ENCODE measurements at places on chromosomes 2 and 18.

- DNase-seq, result no peak
Observed at GRCh38 chr2:188449561-188449960, 157.9 kb downstream of the GULP1 start.

DNA sequence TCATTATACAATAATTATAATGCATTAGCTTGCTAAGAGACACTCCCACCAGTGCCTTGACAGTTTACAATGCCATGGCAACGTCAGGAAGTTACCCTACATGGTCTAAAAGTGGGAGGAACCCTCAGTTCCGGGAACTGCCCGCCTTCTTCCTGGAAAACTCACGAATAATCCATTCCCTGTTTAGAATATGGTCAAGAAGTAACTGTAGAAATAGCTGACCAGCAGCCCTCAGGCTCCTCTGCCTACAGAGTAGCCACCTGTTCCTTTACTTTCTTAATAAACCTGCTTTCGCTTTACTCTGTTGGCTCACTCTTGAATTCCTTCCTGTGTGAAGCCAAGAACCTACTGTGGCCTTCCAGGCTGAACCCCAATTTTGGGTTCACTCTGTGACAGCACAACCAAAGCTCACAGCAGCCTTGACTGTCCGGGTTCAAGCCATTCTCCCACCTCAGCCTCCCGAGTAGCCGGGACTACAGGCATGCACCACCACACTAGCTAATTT lies 20.0 kb upstream of the PTPN2 start:
- DNase-seq, result peak; percentile 89

GRCh38 chr18:74147779-74148542 lies at the start of the genes FBXO15 and TIMM21:
FBXO15 (minus strand) TSS chr18:74147834; CDS start chr18:74147785, 49 bp downstream.
TIMM21 (plus strand) TSS chr18:74148523; CDS start chr18:74148809, 286 bp downstream.
- DNase-seq, result peak; percentile 98

DNA sequence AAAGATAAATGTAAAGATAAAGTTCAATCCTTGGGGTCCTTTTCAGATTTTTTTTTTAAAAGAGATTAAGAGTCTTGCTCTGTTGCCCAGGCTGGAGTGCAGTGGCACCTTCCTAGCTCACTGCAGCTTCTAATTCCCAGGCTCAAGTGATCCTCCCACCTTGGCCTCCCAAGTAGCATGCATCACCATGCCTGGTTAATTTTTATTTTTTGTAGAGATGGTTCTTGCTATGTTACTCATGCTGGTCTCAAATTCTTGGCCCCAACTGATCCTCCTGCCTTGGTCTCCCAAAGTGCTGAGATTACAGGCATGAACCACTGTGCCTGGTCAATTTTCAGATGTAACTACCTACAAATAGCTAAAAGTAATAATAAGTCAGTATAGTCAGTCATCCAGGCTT lies 21.1 kb downstream of the NFE2L2 start:
- DNase-seq, result no peak

DNA sequence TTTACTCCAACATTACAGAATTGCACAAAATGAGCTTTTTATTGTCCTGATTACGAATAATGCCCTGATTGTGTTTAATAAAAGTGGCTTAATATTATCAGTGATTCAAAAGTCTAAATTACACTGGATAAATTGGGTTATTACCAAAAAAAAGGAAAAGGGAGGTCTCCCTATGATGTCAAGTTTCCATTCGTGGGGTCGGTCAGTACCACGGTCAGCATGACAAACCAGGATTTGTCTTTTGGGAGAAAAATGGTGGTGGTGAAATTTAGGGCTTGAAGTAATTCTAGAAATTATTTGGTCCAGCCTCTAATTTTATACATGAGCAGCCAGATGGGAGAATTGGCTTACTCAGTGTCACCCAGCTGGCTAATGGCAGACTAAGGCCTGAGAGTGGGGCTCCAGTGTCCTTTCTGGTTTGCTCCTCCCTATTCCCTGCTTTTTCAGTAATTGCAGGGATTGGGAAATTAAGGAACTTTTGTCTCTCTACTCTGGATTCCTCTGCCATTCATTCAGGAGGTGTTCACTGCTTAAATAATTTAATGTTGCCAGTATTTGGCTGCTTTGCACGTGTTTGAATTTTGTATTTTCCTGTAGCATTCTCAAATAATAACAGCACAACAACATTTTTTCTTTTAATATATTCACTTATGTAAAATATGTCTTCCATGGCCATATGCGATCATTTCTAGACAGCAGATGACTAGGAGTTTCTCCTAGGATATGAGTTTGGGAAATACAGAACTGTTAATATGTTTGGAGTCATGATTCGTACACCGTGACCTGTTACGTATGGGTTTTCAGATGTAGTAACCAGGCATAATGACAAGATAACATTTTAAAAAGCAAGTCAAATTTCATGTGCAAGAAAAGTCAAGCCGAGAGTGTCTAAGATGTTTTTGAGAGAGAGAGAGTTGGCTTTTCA lies 128.9 kb upstream of the NOSTRIN start:
- no peak for DNase-seq

GRCh38 chr18:23662309-23663263 lies at the start of gene ANKRD29:
ANKRD29 (minus strand) TSS chr18:23662911; CDS start chr18:23662730, 181 bp downstream.
- peak; percentile 26 for DNase-seq

- no peak for DNase-seq
Observed at GRCh38 chr18:13440277-13441248, 222.0 kb downstream of the LDLRAD4 start.

GRCh38 chr2:198098918-198099317 lies 294.5 kb downstream of the PLCL1 start:
- DNase-seq, result no peak

DNA sequence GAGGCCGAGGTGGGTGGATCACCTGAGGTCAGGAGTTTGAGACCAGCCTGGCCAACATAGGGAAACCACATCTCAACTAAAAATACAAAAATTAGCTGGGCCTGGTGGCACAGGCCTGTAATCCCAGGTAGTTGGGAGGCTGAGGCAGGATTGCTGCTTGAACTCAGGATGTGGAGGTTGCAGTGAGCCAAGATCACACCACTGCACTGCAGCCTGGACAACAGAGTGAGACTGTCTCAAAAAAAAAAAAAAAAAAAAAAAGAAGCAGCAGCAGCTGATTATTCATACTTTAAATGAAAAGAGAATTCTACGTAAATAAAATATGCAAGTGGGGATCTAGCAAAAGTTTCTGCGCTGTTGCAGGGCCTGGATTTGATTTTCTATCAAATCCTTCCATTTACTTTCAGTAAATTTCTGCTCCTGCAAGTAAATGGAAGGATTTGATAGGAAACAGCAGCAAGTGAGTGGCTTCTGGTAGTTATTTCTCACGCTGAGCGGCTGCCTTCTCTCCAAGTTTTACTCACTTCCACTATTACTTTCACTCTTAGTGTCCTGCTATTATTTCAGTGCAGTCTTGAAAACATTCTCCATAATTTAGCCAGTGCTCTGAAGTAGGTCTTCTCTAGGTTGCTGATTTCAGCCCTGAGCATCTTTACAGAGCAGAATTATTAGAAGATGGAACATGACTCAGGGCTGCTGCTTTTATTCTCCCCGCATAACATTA lies 68.4 kb downstream of the SLC16A14 start:
- no peak for DNase-seq

DNA sequence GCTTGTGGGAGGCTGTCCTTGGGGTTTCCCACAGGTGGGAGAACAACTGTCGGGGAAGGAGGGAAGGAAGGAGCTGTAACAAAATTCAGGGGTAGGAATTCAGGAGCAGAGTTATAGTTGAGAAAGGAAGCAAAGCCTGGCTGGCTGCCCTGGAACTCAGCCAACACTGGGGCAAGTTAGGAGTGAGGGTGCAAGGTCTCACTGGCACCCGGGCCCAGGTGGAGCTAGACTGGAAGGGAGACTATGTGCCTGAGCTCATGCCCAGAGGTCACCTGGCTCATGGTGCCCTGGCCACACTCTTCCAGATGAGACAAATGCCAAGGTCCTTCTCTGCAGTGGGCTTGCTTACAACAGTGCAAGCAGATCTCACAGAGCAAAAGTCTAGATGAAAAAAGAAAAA lies 75.6 kb upstream of the ARHGAP28 start:
- DNase-seq, result no peak

GRCh38 chr2:14557916-14558315 lies 74.6 kb upstream of the LRATD1 start:
- DNase-seq, result no peak

DNA sequence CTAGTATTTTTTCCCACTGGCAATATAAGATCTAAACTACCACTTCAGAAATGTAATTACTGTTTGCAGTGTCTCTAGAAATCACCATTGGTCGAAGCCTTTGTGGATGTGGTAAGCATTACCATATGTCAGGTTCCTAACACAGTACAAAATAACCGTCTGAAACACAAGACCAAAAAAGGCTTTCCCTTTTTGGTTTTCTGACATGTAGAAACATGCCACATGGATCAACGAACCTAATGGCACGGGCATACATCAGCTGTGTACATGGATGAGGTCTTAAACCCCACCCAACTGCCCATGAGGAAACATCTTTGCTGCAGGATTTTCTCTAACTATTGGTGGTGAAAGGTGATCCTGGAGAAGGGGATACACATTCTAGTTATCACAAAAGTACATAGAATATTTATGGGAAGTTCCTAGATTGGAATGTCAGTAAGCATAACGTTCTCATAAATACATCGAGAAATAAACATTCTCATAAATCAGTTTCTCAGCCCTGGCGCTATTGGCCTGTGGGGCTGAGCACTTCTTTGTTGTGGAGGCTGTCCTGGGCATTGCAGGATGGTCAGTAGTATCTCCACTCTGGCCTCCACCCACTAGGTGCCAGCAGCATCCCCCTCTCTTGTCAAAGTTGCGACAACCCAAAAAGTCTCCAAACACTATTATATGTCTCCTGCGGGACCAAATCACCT lies 9.0 kb downstream of the VIT start:
- no peak for DNase-seq

- no peak for DNase-seq
Observed at GRCh38 chr2:21694079-21694878, 570.5 kb downstream of the TDRD15 start.

DNA sequence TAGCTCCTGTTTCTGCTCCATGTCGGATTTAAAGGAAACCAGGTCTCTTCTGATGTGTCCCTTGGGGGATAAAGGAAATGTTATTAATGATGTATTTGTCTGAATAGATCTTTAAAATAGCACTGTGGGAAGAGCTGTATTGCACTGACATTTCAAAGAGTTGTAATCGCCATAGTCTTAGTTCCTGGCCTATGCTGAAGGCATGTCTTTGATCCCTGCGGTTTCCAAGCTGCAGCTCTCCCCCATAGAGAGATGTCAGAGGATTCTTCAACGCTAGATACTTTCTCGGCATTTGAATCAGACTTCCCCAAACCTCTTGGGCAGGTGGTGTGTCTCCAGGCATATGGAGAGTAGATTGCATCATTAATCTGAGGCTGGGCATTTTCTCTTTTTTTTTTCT lies 40.4 kb downstream of the NAT8 start:
- DNase-seq, result no peak

GRCh38 chr2:30410217-30410616 lies 36.8 kb upstream of the LCLAT1 start:
- no peak for DNase-seq

DNA sequence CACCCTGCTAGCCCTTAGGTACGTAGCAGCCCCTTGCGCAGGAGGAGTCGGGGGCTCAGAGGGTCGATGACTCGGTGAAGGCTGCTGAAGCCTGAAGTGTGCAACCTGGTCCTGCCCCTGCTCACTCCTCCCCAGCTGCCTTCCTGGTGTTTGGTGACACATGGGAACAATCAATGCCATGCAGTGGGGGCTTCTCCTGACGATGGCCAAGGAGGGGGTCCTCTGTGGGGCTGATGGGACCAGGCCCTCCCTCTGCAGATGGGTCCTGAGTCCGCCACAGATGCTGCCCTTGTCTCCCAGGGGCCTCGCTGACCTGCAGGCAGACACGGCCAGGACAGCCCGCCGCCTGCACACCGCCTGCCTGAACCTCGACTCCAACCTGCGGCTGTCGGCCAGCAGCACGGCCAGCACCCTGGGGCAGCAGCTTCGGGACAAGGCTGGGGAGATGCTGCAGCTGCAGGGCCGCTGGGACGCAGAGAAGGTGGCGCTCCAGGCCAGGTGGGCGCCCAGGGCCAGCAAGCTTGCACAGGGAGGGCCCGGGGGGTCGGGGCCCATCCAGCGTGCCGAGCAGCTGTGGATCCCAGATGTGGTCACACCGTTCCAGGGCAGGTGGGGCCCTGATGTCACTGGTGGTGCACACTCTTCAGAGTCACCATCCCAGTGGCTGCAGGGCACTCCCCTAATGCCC lies 24.6 kb downstream of the CROCC2 start:
- no peak for DNase-seq

GRCh38 chr2:106685180-106685897 lies 198.2 kb downstream of the CD8B2 start:
- no peak for DNase-seq

DNA sequence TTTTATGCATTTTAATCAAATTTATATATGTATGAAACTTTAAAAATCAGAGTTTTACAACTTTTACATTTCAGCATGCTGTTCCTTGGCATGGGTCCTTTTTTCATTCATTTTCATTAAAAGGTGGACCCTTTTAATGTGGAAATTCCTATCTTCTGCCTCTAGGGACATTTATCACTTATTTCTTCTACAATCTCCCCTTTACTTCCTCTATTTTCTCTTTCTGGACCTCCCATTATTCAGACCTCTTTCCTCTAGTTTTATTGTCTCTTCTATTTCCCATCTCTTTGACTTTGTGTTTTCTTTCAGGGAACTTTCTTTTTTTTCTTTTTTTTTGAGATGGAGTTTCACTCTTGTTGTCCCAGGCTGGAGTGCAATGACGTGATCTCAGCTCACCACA lies 5.7 kb downstream of the PROC start:
- no peak for DNase-seq

GRCh38 chr2:150036622-150037021 lies 449.0 kb upstream of the MMADHC start:
- DNase-seq, result no peak

GRCh38 chr2:67208887-67209500 lies 188.1 kb upstream of the ETAA1 start:
- no peak for DNase-seq

GRCh38 chr2:140011287-140011686 lies 1231.1 kb upstream of the NXPH2 start:
- no peak for DNase-seq

DNA sequence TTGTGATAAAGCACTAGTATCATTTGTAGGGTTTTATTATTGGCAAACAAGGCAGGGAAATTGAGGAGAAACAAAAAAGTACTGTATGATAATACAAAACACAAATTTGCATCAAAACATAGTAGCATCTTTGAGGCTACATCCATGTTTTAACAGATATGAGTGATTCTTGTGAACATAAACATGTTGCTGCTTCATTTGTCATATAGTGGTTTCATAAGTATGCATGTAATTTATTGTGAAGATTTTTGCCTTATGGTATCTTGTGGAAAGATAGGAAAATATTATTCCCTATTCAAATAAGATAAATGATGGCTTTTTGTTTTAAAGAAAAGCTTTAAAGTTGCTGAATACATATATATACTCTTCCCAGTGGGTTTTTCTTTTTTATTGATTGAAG lies 60.3 kb downstream of the VRK2 start:
- DNase-seq, result no peak

GRCh38 chr2:176483901-176484568 lies 214.8 kb downstream of the MTX2 start:
- no peak for DNase-seq

Data from CD4-positive, CD25-positive, alpha-beta regulatory T cell (primary cell).